ENCODE measurements at places on chromosomes 7 and 10.

- no peak for DNase-seq
Observed at GRCh38 chr10:15181576-15182156, 13.2 kb upstream of the NMT2 start.

DNA sequence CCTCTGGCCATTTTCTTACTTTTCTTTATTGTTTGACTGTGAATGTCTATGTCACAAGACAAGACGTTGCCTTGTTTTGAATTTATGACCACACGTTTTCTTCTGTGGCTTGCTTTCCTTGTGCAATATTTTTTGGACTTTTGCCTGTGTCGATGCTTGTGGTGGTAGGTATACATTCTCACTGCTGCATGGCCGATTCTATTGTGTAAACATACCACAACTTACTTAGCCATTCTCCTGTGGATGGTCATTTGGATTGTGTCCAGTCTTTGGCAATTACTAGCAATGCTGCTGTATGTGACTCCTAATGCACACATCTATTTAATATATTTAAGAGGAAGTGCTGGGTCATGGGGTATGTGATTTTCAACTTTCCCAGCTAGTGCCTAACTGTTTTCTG lies 18.0 kb upstream of the DLG5 start:
- DNase-seq: no peak

DNA sequence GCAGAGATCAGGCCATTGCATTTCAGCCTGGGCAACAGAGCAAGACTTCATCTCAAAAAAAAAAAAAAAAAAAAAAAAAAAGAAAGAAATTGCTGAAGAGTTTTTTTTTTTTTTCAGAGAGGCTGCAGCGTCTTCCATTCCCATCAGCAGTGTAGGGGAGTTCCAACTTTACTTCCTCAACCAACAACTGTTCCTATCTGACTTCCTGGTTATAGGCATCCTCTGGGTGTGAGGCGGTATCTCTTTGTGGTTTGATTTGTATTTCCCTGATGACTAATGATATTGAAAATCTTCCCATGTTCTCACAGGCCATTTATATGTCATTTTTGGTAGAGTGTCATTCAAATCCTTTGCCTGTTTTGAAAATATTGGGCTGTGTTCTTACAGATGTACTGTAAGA lies 40.2 kb downstream of the PRTFDC1 start:
- DNase-seq: peak; percentile 73

- DNase-seq: no peak
Observed at GRCh38 chr10:108014145-108014901, 849.8 kb upstream of the SORCS1 start.

DNA sequence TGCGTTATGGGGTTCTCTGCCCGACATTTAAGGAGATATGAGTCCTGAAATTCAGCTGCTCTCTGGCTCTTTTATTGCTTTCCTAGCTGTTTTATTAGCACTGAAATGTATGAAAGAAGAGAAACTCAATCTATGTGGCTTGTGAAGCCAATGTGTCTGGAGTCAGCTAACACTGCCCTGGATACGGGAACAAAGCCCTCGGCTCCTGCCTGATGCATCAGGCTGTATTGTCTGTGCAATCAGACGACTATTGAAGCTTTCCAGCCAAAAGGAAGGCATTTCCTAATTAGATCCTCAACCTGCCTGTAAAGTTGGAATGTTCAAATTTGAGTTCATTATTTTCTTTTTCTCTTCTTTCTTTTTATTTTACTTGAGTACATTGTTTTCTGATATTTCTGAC lies 22.0 kb upstream of the TM9SF3 start:
- DNase-seq: no peak
